A549 treated with Hydrocortisone at 1 μM for 4 hours (cell line): ENCODE measurements at places on chromosomes 13 and 19. TPM values are rescaled to one million over a fixed set of nuclear protein-coding genes. Genes with fewer than 3 reads are reported as not detected.

The ZNF528 gene
- 0.12 to 0.23 TPM (median 0.16 TPM) in 3 of 5 replicates, not detected in the others for total RNA-seq

The RXFP2 gene
- total RNA-seq = not detected in 5 replicates

The KCNN1 gene
- 0.41 to 1.2 TPM (median 0.66 TPM) in 5 replicates for total RNA-seq

The ADGRE3 gene
- total RNA-seq = not detected in 5 replicates

The GJB6 gene
- 0.06 TPM in 1 of 5 replicates, not detected in the others for total RNA-seq

The IGLON5 gene
- total RNA-seq = 0.03 to 0.14 TPM (median 0.06 TPM) in 3 of 5 replicates, not detected in the others

The LONP1 gene
- total RNA-seq = 55.4 to 58.6 TPM (median 57.8 TPM) in 5 replicates

The ZNF667 gene
- total RNA-seq = not detected in 5 replicates

The LGALS14 gene
- total RNA-seq = not detected in 5 replicates

The CEACAM6 gene
- total RNA-seq = 14.7 to 22.7 TPM (median 18.6 TPM) in 5 replicates

The FAM83E gene
- total RNA-seq = 0.10 to 0.36 TPM (median 0.15 TPM) in 5 replicates

The DCT gene
- not detected in 5 replicates for total RNA-seq

The OR7G2 gene
- total RNA-seq = not detected in 5 replicates

The MEIOSIN gene
- total RNA-seq = 0.03 to 0.12 TPM (median 0.05 TPM) in 5 replicates

The ASPDH gene
- not detected in 5 replicates for total RNA-seq

The ZNF534 gene
- not detected in 5 replicates for total RNA-seq

The IGFL3 gene
- 0.35 to 0.39 TPM in 2 of 5 replicates, not detected in the others for total RNA-seq

The NBEA gene
- total RNA-seq = 1.3 to 2.7 TPM (median 1.9 TPM) in 5 replicates

The TMEM221 gene
- 0.47 to 0.76 TPM (median 0.56 TPM) in 5 replicates for total RNA-seq

The PSG3 gene
- total RNA-seq = 0.07 to 0.26 TPM (median 0.09 TPM) in 3 of 5 replicates, not detected in the others

The NLRP7 gene
- 0.05 to 0.08 TPM in 2 of 5 replicates, not detected in the others for total RNA-seq

The FFAR2 gene
- total RNA-seq = not detected in 5 replicates

The CYP4F11 gene
- 4.9 to 7.0 TPM (median 5.2 TPM) in 5 replicates for total RNA-seq

The SSC5D gene
- 0.34 to 1.2 TPM (median 0.77 TPM) in 5 replicates for total RNA-seq

The C19orf67 gene
- total RNA-seq = not detected in 5 replicates

The ZNF540 gene
- total RNA-seq = 0.03 to 0.23 TPM in 2 of 5 replicates, not detected in the others

The SIGLEC10 gene
- 0.03 to 0.08 TPM (median 0.07 TPM) in 3 of 5 replicates, not detected in the others for total RNA-seq

The CFAP97D2 gene
- total RNA-seq = not detected in 5 replicates

The EFNA2 gene
- total RNA-seq = 1.0 to 2.3 TPM (median 2.0 TPM) in 5 replicates

The HNRNPA1L2 gene
- 5.2 to 6.9 TPM (median 5.8 TPM) in 5 replicates for total RNA-seq

The CEACAM8 gene
- total RNA-seq = not detected in 5 replicates

The VSIG10L gene
- 11.6 to 16.8 TPM (median 14.1 TPM) in 5 replicates for total RNA-seq

The CACNG6 gene
- 8.8 to 12.8 TPM (median 11.3 TPM) in 5 replicates for total RNA-seq

The KLF1 gene
- total RNA-seq = 0.06 to 0.08 TPM in 2 of 5 replicates, not detected in the others

The DMPK gene
- total RNA-seq = 38.5 to 44.7 TPM (median 42.0 TPM) in 5 replicates

The ANO8 gene
- 2.3 to 3.8 TPM (median 3.0 TPM) in 5 replicates for total RNA-seq

The B3GNT8 gene
- total RNA-seq = 0.09 to 0.33 TPM (median 0.12 TPM) in 4 of 5 replicates, not detected in the other

The MBD3L2 gene
- not detected in 5 replicates for total RNA-seq
